ENCODE measurements at places on chromosomes 12 and 14.
A peak's percentile ranks its signal among the peaks of the same experiment; 100 is the strongest.

GRCh38 chr12:10184261-10184843 is 5.5 kb downstream of the TMEM52B start:
- no peak for DNase-seq

GRCh38 chr14:24361326-24361725 is 6.7 kb upstream of the NFATC4 start:
- no peak for DNase-seq

DNA sequence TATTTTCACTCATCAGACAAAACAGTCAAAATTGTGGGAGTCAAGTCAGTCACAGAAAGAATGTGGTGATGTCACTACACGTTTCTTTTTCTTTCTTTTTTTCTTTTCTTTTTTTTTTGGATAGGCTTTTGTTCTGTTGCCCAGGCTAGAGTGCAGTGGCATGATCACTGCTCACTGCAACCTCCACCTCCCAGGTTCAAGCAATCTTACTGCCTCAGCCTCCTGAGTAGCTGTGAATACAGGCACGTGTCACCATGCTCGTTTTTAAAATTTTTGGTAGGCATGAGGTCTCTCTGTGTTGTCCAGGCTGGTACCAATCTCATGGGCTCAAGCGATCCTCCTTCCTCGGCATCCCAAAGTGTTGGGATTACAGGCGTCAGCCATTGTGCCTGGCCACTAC is 2.3 kb downstream of the CLECL1 start:
- DNase-seq = no peak

GRCh38 chr14:92847278-92847677 is 53.2 kb downstream of the GOLGA5 start:
- DNase-seq = peak; percentile 67

DNA sequence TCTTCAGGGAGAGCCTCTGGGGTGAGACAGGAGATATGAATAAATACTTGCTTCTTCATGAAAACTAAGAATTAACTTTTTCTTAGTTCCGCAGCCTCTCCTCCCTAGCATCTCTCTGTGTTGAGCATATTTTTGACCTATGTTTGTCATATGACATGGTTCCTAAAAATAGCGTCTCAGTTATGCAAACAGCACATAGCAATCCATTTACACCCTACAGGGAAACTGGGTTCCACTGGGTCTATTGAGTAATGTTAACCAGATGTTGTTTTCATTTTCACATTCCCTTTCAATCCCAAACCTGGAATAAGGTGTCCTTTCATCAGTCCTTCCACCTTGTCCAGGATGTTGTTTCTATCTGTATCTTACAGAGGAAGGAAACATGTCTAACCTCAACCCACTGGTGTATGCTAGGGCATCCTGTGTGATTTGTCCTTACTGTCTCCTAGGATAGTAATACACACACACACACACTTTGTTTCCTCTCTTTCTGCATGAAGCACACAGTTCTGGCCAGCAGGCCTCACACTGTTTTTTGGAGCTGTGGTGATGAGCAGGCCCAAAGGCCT is 1543.5 kb downstream of the AACS start:
- DNase-seq = peak; percentile 7

DNA sequence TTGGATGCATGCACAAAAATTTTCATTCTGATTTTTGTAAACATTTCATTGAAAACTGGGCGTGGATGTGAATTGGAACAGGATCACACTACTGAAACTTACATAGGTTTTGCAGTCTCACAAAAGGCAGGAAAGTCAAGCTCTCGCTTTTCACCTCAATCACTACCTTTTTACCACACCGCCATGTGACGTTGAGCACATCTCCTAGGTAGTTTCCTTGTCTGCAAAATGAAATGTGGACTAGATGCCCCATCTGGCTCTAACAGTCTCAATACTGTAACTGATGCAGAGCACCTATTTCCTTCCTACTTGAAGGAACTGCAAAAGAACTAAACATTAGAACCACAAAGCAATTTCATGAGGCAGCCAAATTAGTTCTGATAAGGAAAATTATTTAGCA is 4.4 kb upstream of the YY1 start:
- DNase-seq = peak; percentile 31

GRCh38 chr12:75269209-75269608 is 59.6 kb upstream of the KCNC2 start:
- no peak for DNase-seq

GRCh38 chr14:33332497-33332896 is 393.8 kb downstream of the NPAS3 start:
- no peak for DNase-seq
